ENCODE measurements at places on chromosomes 7 and 10.

- peak; percentile 57 for DNase-seq
Observed at GRCh38 chr10:4081685-4082111, 296.7 kb upstream of the KLF6 start.

GRCh38 chr7:100566018-100566531, 7.6 kb downstream of the SAP25 start:
- no peak for DNase-seq

GRCh38 chr10:87519582-87519981, 14.9 kb downstream of the MINPP1 start:
- DNase-seq, result no peak

- DNase-seq, result no peak
Observed at GRCh38 chr10:101934686-101935305, 91.2 kb upstream of the KCNIP2 start.

DNA sequence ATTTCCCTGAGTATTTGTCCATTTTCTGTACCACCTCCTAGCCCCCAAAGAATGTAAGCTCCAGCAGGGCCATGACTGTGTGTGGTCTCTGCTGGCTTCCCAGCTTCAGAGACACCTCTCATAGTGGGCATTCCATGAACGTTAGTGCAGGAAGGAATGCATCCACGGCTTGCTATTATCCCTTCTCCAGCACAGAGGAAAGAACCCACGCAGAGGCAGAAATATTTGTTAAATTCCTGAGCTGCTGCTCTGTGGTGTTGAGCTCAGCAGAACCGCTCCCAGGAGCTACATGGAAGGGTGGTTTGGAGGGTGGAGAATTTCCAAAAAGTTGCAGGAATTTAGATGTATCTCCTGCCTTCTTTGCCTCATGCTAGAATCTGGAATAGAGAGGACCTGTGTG, 275.2 kb downstream of the POU6F2 start:
- DNase-seq, result peak; percentile 33

GRCh38 chr10:62166331-62167131, 102.1 kb downstream of the RTKN2 start:
- DNase-seq, result peak; percentile 25

DNA sequence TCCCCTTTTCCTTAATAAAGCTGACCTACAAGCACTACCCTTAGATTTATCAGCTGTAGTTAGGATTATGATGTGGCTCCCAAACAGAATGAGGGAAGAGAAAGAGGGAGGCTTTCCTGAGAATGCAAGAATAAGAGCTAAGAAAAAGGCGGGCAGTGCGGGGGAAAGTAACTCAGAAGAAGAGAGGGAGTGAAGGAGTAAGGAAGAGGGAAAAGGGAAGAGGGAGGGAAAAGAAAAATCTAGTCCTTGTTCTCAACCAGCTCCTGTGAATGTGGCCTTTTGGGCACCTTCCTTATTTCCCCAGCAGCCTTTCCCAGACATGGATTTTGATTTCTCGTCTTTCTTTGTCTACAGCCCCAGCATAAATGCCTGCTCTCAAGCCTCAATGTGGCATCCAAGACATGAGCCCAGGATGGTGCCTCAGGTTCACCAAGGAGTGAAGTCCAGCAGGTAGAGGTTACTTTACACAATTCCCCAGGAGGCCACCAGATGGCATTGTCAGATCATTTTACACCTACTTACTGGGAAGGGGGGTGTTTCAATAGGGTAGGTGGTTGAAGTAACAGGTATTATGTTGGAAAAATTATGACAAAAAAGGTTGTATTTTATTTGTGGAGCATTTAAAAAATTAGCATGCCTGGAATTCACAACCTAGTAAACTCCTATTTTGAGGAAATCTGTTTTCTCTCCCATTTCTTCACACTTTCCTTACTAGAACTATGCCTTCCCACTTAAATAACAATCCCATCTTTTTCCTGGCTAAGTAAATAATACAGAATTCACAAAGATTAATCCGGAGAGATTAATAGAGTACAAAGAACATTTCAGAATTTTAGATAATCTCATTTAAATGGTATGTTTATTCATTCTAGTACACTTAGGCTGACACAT, 106.5 kb downstream of the HTR7 start:
- peak; percentile 44 for DNase-seq

GRCh38 chr10:132684164-132684891, 101.6 kb downstream of the NKX6-2 start:
- peak; percentile 60 for DNase-seq

GRCh38 chr10:52438119-52438518, 124.0 kb downstream of the DKK1 start:
- DNase-seq, result no peak

DNA sequence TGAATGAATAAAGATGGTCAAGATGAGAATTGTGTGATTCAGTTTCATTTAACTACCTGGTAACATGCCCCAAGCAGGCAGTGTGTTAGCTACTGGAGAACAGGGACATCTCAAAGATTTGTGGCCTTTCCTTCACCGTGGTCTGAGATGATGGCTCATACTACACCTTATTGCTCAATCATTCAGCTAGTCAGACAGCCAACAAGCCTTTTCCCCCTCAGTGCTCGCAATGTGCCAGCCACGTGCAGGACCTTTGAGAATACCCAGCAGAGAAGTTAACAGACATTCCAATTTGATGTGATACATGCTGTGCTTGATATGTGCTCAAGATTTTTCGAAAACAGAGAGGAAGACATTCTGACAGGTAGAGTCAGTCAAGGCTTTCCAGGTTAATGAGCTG, 562.8 kb downstream of the SUGCT start:
- DNase-seq, result no peak

DNA sequence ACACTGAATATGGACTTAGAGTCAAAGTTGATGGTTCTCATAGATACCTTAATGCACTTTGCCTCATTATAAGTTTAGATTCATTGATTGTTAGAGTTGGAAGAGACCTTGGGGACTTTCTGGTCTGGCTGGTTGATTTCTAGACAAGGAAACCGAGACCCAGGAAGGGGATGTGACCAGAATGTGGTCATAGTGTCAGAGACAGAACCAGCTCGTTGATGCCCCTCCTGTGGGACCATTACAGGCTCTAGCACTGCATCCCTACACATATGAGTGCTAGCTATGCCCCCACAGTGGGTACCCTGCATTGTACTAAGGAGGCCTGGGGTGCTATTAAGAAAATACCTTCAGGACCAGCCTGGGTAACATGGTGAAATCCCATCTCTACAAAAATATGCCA, 306.6 kb downstream of the CAMK1D start:
- DNase-seq, result no peak

DNA sequence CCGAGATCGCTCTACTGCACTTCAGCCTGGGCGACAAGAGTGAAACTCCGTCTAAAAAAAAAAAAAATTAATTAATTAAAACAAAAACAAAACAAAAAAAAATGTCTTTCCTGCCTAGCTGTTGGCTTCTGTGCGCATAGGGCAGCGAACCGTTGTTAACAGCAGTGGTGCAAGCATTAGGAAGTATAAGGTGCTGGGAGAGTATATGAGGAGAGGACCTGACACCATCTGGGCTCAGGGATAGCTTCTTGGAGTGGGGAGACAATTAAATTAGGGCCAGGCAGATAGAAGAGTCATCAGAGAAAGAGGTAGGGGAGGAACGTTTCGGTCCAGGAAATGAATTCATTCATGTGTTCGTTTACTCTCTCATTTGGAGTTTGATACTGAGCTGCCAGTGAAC, 46.2 kb upstream of the EZH2 start:
- no peak for DNase-seq

GRCh38 chr7:21104124-21104500, 317.4 kb upstream of the SP8 start:
- no peak for DNase-seq

GRCh38 chr7:55405856-55406541, 40.9 kb downstream of the LANCL2 start:
- no peak for DNase-seq

DNA sequence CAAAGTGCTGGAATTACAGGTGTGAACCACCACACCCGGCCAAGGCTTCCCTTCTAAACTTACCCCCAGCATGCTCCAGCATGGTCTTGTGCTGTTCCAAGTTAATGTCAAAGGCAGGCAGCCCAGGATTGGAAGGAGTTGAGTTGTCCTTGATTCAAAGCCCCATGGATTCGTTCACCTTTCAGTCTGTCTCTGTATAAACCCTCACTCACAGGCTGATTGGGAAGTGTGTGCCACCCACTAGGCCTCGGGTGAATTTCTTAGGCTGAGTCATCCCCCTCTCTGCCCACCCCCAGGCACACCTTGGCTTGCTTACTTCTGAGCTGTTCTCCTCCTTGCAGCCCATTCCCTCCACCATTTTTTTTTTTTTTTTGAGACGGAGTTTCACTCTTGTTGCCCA, 13.3 kb upstream of the PRDX3 start:
- no peak for DNase-seq
